ENCODE measurements at places on chromosomes 3 and 15. TPM values are rescaled to one million over a fixed set of nuclear protein-coding genes. Genes with fewer than 3 reads are reported as not detected.

DNA sequence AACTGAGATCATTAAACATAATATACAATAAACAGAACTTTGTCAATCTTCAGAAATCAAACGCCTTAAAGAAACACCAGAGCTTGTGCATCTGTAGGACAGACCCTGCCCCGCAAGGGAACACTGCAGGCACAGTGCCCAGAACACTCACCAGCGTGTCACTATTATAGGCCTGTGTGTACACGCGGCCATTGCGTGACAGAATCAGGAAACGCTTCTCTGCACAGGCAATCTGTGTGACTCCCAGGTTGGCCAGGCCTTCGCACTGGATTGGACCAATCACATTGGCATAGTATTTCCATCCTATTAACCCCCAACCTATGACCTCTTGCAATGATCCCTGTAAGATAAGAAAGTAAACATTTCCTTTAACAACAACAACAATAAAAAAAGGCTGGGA, 52.9 kb downstream of the HERC2 start:
- no peak for DNase-seq

DNA sequence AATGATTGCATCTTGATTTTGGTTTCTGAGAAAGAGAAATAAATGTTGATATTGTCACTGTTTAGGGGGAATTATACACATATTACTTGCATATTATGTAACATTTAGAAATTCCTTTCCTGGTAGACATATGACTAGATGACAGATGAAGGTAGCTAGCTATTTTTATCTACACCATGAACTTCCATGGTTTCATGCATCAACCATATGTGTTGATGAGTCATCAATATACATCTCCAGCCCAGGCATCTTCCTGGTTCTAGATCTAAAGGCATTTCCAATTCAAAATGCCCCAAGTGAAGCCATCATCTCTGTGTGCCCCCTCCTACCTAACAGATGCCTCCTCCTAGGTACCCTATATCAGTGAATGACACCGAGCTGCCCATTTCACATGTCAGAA, 9.5 kb upstream of the ADAMTSL3 start:
- no peak for DNase-seq

DNA sequence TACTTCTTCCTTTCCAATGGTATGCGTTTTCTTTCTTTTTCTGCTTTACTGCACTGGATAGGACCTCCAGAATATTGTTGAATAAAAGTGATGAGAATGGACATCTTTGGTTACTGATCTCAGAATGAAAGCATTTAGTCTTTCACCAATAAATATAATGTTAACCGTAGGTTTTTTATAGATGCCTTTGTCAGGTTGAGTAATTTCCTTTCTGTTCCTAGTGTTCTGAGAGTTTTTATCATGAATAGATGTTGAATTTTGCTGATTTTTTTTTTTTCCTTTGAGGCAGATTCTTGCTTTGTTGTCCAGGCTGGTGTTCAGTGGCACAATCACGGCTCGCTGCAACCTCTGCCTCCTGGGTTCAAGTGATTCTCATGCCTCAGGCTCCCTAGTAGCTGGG, 158.4 kb downstream of the KLHL25 start:
- DNase-seq: no peak

Gene DOCK3
- total RNA-seq: 0.21 TPM

DNA sequence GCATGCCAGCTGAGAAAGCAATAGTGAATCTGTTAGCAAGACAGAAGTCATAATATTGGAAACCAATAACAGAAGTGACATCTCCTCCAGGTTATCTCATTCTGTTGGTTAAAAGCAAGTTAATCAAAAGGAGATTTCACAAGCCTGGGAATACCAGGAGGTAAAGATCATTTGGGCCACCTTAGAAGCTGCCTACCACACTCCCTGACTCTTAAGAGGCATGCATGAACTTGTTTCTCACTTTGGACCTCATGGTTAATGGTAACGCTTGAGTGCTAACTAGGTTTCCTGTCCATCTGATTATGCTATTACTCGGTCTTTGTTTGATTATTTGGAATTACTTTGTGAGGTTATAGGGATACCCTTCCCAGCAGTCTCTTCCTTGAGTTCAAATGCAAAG, 650.8 kb upstream of the SGO1 start:
- no peak for DNase-seq

Gene CTXND1
- total RNA-seq: not detected

- DNase-seq: no peak
Observed at GRCh38 chr3:18512007-18512406, 86.9 kb upstream of the SATB1 start.

DNA sequence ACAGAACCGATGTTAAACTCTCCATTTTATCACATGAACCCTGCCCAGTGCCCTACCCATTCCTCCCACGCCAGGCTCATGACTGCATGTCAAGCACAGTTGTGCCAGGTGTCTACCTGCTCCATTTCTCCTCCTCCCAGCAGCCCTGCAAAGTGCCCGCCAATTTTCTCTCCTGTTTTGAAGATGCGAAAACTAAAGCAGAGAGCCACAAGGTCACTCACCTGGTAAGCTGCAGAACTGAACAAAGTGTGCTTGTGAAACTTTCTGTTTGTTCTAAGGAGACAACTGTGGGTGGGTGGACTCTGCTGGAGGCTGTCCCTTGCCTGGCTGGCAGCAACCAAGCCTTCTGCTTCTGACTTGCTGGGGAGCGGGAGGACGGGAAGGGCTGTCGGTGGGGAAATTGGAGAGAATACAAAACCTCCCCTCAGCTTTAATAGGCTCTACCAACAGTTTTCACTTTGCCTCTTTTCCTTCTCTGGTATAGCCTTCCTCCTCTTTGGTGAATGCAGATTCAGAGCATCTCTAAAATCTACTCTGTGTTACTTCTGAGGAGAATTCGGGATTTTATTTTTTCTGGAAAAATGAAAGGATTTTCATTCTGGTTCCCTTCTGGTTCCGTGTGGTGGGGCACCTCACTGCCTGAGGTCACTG, 23.0 kb downstream of the LIMD1 start:
- DNase-seq: no peak

Gene KNL1
- 28.9 TPM for total RNA-seq

GRCh38 chr3:13517253-13517977, 31.5 kb upstream of the FBLN2 start:
- DNase-seq: no peak

DNA sequence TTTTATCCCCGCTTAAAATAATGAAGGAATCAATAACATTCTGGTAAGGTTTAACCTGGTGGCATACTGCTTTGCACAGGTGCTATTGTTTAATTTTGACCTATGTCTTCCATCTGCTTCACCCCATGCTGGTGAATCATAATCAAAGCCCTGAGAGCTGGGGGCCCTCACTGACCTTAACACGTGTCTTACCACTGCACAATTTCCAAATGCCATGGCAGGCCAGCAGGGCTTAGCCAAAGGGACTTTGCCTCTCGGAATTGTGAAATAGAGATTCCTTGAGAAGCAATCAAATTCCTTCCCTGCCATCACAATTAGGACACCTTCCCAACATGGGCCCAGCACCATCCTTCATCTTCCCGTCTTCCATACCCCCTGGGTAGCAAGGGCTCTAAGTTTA, 242.6 kb upstream of the THBS1 start:
- DNase-seq: no peak

Gene POC1A
- total RNA-seq: 25.7 TPM

- DNase-seq: no peak
Observed at GRCh38 chr3:8632402-8633237, 12.0 kb downstream of the SSUH2 start.

GRCh38 chr15:34588046-34588674, 4.7 kb upstream of the GOLGA8B start:
- DNase-seq: peak; percentile 56

DNA sequence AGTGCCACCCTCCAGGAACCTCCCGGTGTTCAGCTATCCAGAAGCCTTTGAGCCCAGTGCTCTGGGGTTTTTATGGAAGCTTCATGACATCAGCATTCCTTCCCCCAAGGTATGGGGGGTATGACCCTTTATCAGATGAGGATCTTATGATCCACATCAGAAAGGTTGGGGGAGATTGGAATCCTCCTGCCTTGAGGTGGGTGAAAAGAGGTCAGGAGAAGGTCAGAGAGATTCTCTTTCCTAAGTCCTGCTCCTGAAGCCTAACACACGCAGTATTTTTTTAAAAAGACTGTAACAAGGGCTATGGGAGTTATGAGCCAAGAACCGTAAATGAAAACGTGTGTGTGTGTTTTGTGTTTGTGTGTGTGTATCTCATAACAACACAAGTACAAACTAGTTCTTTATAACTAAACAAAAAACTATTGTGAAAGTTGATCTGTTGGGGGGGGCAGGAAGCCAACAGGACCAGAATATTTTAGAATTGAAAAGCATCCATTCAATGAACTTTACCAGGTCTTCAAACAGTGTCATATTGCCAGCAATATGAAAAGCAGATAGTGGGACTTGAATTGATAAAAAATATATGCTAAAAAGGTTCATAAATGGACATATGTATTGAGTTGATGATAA, 13.2 kb downstream of the MKRN3 start:
- DNase-seq: no peak

Gene SMCO1
- not detected for total RNA-seq

- DNase-seq: no peak
Observed at GRCh38 chr3:74599564-74599963, 14.9 kb downstream of the CNTN3 start.

Gene ZMYND10
- 3.6 TPM for total RNA-seq

Gene FNDC3B
- total RNA-seq: 173 TPM

GRCh38 chr3:195010551-195011100, 260.3 kb downstream of the XXYLT1 start:
- DNase-seq: no peak

DNA sequence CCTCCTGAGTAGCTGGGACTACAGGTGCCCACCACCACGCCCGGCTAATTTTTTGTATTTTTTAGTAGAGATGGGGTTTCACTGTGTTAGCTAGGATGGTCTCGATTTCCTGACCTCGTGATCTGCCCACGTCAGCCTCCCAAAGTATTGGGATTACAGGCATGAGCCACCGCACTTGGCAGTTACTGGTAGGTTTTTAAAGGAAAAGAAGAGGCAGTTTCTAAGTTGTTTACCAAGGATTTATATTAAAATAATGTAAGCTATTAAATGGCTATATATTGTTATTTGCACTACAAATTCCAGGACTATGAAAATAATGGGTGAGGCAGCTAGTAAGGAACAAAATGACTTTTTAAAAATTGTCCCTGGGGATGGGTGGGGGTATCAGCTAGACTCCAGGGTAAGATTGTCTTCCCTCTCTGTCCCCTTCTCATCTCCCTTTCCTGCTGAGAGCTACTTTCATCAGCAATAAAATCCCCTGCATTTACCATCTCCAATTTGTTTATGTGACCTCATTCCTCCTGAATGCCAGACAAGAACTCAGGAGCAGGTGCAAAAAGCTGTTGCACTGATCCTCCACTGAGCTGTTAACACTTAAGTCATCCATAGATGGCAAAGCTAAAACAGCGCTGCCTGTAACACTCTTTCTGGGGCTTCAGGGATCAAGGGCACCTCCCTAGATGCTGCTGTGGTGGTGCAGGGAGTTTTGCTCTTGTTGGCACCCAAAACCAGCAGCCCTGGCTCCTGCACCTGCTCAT, 165.2 kb downstream of the ZPLD1 start:
- no peak for DNase-seq

DNA sequence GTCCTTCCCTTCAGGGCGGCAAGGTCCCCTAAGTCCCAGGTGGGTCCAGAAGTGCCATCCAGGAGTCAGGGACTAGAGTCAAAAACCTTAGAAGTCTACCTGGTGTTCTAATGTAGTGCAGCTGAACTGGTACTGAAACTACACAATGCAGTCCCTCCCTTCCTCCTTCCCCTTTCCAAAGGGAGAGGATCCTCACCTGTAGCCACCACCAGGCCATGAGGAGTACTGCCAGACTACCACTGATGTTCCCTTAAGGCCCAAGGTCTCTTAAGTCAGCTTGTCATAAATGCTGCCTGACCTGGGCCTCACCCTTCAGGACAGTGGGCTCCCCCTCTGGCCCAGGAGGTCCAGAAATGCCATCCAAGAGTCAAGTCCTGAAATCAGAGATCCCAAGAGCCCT, 98.9 kb downstream of the ULK4 start:
- DNase-seq: no peak

DNA sequence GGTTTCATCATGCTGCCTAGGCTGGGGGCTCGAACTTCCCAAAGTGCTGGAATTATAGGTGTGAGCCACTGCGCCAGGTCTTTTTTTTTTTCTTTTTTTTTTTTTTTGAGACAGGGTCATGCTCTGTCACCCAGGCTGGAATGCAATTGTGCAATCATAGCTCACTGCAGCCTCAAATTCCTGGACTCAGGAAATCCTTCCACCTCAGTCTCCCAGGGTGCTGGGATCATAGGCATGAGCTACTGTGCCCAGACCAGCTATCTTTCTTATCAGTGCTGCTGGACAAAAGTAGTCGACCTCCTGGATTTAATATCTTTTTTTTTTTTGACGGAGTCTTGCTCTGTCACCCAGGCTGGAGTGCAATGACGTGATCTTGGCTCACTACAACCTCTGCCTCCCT, 60.8 kb downstream of the TFDP2 start:
- no peak for DNase-seq

Gene PCLAF
- total RNA-seq: 97.8 TPM

Gene SERPINI2
- total RNA-seq: not detected

GRCh38 chr15:55552926-55553325, 35.2 kb downstream of the PYGO1 start:
- no peak for DNase-seq

DNA sequence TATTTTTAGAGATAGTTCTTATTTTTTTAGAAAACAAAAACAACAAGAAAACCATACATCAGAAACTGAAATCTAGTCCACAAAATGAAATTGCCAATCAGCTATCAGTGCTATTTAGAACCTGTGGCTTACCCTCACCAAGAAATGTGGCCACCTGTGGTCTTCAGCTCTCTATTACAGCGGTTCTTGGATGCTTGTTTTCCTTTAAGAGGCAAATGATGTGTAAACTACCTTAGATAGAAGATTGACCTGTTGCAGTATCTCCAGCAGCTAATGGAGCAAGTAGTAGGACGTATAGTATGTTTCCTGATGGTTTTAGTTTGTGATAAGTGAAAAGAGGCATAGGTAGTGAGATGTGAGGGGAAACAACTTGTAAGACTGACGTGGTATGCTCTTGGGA, 21.2 kb downstream of the TFG start:
- no peak for DNase-seq

Gene CKMT1A
- 4.6 TPM for total RNA-seq

DNA sequence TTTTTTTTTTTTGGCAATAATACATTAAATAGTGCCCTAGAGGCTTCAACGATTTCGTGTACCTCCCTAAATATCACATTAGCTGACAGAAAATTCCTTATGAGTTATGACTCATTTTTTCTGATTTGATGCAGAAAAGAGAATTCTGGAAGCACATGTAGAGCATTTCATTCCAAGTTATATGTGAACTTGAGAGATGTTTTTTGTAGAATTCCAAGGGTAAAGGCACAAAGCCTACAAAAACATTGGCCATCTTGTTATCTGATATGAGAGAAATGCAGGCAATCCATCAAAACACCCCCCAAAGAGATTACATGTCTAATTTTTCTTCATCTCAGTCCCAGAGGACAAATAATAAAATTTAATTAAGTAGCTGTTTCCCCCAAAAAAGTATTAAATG, 6.7 kb upstream of the PFN2 start:
- DNase-seq: no peak

- no peak for DNase-seq
Observed at GRCh38 chr15:39066677-39067076, 502.1 kb upstream of the RASGRP1 start.

Measured in Panc1 (cell line).